ENCODE measurements at places on chromosomes 2 and 18.

GRCh38 chr2:134304394-134305108, 50.7 kb downstream of the MGAT5 start:
- no peak for DNase-seq

- DNase-seq, result no peak
These were observed 282.7 kb downstream of the ALK start for GRCh38 chr2:29638641-29639040.

DNA sequence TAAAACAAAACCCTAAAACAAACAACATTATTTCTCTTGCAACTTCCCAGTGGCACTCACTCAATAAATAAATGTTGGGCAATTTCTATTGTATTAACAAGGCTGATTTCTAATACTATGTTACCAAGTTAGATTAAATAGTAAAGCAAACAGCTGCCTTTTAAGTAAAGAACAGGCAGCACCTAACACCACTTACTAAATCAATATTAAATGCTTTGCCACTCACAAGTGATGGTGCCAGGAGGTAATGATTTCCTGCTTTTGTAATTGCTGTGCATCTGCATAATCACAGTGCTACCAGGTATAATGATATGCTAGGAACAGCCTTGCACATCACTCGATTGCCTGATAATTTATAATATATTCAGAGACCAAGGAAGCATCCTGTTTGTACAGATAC, 276.5 kb downstream of the NBAS start:
- no peak for DNase-seq

DNA sequence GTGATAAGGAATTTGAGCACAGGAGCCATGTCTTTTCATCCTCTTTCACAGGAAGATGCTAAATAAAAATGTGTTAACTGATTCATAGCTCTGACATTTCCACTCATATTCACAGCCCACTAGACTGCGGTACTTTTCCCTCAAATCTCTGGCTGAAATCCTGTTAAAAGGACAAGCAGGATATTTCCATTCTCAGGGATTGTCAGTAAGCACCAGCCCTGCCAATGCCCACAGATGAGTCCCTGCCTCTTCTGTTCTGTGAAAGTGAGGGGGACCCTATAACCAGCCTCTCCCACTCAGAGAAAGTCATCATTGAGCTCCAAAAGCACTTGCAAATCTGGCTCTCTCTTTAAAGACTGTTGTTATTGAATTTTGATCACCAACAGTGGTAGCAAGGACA, 440.5 kb downstream of the SETBP1 start:
- no peak for DNase-seq

GRCh38 chr2:83386549-83386948, 1072.5 kb downstream of the SUCLG1 start:
- DNase-seq, result no peak

DNA sequence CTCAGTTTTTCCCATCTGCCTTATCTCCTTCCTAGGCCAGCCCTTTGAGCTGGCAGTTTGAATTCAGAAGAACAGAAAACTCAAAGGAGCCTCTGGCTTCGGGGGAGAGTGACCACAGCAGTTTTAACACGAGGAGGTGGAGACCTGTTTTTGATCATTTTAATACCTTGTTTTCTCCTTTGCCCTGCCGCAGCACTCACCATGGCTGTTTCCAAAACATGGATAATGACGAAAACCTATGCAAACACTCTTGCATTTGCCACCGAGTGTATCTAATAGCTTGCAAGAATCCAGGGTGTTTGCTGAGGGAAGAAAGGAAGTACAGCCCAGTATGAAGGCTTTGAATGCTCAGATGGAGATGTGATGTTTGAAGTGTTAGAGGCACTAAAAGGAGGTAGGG, 167.1 kb downstream of the PRKCE start:
- DNase-seq, result no peak

DNA sequence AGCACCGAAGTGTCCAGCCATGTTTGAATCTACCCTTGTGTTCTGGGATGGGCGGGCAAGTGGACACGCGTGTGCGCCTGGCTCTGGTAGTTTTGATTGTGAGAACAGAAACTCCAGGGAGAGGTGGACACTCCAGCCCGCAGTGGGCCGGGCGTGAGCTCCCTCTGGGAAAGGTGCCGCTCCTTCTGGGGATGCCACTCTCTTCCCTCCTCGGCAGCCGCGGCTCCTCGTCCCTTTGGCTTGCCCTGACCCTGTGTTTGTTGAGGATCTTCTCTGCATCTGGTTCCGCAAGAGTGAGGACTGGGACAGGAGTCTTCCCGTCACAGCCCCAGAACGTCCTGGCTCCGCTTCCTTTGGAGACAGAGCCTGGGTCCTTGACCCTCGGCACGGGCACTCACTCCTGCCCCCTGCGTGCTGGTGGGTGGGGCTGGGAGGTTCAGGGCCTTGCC, 1.3 kb downstream of the CTDP1 start:
- no peak for DNase-seq

DNA sequence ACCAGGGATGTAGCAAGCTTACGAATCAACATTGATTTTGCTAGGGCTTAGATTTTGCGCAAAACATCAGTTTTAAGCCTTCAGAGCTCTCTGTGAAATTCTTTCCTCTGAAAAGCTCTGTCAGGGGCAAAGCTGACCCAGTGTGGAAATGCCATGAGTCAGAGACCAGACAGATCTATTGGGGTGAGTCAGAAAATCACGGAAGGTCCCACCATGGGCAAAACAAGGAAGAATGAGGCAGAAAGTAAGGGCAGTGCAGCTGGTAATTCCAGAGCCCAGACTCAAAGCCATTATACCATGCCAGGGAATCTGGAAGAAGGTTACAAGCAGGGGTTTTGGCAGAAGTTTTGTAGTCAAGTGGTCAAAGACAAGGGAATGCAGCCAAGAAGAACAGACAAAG, 256.6 kb upstream of the CTAGE1 start:
- DNase-seq, result no peak

DNA sequence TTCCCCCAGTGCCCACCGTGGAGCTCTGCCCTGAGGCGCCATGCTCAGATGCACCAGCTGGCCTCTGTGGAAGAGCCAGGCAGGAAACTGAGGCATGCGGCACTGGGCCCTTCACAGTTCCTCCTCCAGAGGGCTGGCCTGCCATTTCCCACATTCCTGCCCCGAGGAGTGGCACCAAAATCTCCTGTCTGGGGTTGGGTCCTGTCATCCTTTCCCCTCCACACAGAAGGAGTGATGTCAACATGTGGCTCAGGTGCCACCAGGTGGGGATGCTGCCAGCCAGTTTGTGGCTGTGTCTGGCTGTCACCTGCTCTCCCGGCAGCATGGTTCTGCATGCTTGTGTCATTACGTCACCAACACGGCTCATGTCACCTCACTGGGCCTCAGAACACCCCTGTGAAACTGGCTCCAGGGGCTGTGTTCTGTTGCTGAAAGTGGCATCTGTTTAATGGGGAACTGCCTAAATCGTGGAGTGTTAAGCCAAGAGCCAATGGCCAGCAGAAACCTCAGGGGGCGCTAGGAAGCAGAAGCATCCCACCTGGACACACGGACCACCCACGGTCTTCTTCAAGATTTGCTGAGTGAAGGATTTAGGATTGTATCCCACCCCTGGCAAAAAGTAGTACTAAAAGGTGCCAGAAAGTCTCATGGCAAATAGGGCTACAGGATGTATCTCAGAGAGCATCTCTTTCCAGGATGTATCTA, 51.3 kb downstream of the ZAP70 start:
- no peak for DNase-seq

DNA sequence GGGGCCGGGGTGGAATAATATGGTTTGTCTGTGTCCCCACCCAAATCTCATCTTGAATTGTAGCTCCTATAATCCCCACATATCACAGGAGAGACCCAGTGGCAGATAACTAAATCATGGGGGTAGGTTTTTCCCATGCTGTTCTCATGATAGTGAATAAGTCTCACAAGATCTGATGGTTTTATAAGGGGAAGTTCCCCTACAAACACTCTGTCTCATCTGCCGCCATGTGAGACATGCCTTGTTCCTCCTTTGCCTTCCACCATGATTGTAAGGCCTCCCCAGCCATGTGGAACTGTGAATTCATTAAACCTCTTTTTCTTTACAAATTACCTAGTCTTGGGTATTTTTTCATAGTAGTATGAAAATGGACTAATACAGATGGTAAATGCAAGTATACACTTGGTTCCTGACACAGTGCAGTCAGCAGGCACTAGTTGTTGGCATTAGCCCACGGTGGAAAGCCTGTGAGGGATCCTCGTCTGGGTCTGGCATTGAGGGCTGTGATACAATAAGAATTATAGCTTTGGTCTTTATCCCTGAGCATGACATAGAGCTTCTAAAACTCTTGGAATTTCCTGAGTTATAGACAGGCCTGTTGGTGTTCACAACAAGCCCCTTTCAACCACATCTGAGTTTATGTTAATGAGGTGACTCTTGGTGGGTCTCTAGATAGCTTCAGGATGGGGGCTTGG, 135.8 kb downstream of the CABLES1 start:
- DNase-seq, result no peak

GRCh38 chr2:109601783-109602182, 12.0 kb downstream of the SEPTIN10 start:
- no peak for DNase-seq

DNA sequence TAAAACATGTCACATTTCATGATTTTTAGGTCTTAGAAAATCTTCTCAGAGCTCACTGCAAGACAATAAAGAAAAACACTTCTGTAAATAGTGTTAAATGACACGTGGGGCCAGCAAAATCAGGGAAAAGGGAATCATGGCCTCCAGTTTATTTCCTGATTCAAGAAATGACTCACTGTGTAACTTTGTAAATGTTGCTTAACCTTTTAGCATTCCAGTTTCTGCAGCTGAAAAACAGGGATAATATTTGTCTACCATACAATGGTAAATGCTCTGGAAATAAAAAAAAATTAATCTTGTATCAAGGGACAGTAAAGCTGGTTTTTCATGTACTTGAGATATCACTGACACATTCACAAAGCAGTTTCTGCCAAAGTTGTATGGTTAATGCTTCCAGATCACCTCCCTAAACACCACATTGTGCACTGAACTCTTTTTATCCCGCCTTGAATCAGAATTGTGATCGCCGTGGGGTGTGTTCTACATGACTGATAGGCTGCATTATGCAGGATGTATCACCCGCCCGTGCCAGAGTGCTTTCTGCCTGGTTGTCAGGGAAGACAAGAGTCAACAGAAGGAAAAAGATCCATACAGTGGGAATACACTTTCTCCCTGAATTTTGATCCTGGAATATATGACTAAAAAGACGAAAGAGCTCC, 238.8 kb downstream of the IKZF2 start:
- no peak for DNase-seq

DNA sequence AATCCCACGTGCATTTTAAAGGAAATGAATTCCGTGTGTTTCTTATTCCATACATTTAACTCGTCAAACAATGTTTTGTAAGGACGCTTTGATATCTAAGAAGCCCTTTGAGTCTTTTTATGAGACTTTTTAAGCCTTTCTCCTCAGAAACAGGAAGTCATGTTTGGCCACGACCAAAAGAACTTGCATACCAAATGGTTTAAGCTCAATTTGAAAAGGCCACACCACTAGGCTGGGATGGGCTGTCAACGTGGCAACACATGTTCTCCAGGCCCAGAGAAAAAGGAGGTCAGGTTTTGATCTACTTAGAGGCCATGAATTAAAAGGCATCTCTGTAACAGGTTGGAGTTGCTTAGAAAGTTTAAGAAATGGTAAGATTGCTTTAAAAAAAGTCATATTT, 441.8 kb downstream of the CMPK2 start:
- no peak for DNase-seq

GRCh38 chr2:112693596-112693995, 27.2 kb upstream of the NT5DC4 start:
- DNase-seq, result no peak

DNA sequence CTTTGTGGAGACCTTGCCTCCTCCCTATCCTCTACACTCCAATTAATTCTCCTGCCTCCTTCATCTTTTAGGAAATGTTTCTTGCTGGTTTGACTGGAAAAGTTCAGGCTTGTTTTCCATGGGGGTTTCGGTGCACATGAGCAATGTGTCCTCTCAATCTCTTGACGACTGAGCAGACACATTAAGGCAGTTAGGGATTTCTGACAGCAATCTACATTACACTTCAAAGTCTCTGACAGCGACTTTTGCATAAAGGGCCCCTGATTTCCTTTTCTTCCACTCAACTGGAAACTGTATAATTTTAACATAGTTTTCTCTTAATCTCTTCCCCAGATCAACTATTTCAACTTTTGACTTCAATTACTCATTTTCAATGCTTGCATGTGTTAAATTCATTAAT, 394.0 kb downstream of the MEIS1 start:
- DNase-seq, result no peak

DNA sequence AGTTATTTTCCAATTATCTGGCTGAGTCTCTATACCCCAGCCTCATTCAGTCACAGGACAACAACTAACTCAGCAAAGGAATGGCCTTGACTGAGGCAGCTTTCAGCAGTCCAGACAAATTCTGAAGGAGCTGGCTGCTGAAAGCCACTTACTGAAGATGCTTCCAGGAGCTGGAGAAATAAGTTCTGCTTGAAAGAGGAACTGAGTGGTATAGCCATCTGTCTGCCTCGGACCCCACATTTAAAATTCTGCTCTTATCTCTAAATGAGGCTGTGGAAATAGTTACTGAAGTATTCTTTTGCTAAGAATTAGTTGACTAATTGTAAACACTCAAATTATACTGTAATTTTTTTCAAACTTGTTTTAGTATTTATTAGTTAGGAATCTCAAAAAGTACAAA, 9.1 kb upstream of the GPD2 start:
- no peak for DNase-seq

DNA sequence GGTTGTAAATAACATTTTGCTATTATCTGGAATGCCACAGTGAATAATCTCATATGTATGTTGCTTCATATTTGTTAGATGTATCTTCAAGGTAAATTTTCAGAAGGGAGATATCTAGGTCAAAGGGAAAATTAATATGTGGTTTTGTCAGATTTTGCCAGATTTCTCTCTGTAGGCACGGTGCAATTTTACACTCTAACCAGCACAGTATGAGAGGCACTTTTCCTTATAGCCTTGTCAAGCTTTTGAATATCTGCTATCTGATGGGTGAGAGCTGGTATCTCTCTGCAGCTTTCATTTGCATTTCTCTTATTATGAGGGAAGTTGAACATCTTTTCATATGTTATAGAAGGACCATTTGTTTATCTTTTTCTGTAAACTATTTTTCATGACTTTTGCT, 175.7 kb upstream of the PGAP1 start:
- DNase-seq, result no peak

GRCh38 chr2:168929031-168929430, 27.9 kb downstream of the G6PC2 start:
- no peak for DNase-seq

DNA sequence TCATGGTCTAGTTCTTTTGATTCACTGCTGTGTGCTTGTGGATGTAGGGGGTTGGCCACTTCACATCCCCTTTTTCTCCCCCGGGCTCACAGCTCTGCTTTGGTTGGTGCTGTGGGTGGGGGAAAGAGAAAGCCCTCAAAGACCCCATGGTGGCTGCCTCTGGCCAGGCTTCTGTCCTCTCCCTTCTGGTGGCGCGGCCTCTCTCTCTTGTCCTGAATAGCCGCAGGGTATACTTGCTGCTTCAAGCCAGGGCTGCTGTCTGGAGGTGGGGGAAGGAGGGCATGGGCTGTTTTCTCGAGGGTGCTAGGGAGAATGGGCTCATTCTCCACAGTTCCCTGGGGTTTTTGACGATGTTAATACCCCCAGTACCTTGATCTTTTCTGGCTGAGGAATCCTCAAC, 53.9 kb downstream of the IL1R2 start:
- DNase-seq, result no peak

- DNase-seq, result no peak
These were observed 16.8 kb upstream of the MAT2A start for GRCh38 chr2:85522090-85522647.

Measured in CD4-positive, alpha-beta T cell treated with Interleukin-21 for 1 hour (primary cell).